Stimulated activated CD4-positive, alpha-beta T cell treated with anti-CD3 and anti-CD28 coated beads, Interleukin-15, amount 100 ng/mL, for 48 hours (primary cell): ENCODE measurements at places on chromosomes 3 and 15.
A peak's percentile ranks its signal among the peaks of the same experiment; 100 is the strongest.

DNA sequence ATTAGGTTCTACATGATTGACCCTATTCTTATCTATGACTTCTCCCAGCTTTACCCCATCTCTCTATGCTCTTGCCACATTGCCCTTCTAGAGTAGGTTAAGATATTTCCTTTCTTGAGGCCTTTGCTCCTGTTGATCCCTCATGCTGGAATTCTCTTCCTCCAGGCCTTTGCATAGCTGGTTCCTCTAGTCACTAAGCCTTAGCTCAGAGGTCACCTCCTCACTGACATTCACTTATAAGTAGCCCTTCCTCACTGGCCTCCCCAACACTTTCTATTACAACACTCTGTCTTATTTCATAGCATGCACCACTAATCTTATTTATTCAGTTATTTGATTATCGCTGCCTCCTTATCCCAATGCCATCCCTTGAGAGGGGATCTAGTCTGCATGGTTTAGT lies 228.4 kb upstream of the COL8A1 start:
- DNase-seq: no peak

- DNase-seq: no peak
Measured at GRCh38 chr15:39310633-39311032, 270.2 kb upstream of the THBS1 start.

DNA sequence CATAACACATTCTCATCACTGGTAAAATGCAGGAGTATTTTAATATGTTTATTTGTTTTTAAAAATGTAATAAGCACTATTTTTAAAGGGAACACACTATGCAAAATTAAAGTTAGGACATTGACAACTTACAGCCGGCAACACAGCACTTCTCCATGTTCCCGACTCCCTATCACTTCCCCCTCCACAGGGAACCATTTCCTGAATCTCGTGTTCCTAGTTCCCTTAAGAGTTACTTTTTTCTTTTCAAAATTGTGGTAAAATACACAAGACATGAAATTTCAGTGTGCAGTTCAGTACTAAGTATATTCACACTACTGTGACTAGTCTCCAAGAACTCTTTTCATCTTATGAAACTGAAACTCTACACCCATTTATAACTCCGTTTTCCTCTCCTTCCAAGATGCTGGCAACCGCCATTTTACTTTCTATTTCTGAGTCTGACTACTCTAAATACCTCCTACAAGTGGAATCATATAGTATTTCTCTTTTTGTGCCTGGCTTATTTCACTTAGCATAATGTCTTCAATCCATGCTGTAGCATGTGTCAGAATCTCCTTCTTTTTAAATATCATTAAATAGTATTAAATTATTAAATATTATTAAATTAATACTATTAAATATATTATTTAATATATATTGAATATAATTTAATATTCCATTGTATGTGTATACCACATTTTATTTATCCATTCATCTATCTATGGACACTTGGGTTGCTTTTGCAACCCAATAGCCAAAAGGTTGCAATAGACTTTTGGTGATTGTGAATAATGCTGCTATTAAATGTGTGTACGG lies 25.9 kb upstream of the UBE2Q2 start:
- no peak for DNase-seq

GRCh38 chr3:162847511-162847910 lies 1350.9 kb downstream of the OTOL1 start:
- DNase-seq: no peak

- no peak for DNase-seq
Measured at GRCh38 chr15:82186719-82187406, 75.7 kb downstream of the EFL1 start.

GRCh38 chr3:58994746-58995330 lies 55.0 kb downstream of the CFAP20DC start:
- DNase-seq: peak; percentile 4

GRCh38 chr3:18030371-18030870 lies 288.0 kb upstream of the TBC1D5 start:
- no peak for DNase-seq

GRCh38 chr3:120615847-120616609 lies 19.9 kb downstream of the NDUFB4 start:
- no peak for DNase-seq

- no peak for DNase-seq
Measured at GRCh38 chr3:102471491-102471890, 36.7 kb downstream of the ZPLD1 start.

- DNase-seq: no peak
Measured at GRCh38 chr3:58565621-58566397, 11.4 kb downstream of the FAM107A start.

- no peak for DNase-seq
Measured at GRCh38 chr3:179005213-179005612, 66.4 kb downstream of the ZMAT3 start.

- no peak for DNase-seq
Measured at GRCh38 chr15:65926899-65927298, 57.6 kb downstream of the RAB11A start.

GRCh38 chr15:28986108-28986507 lies 100.3 kb downstream of the APBA2 start:
- DNase-seq: no peak

DNA sequence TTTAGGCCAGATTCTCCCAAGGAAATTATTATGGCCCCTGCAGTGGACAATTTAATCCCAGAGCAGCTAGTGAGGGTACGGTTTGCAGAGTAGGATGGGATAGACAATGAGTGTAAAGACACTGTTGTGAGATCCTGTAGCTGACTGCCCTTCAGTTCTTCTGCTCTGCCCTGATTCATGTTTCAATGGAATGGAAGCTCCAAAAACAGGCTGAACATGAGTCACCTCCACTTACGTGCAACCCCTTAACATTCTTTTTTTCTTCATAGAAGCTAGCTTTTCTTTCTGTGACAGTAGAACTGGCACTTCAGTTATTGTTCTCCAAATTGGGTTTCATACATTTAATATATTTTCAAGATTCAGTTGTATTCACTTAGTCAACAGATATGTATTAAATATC lies 32.1 kb downstream of the CLDN18 start:
- no peak for DNase-seq

DNA sequence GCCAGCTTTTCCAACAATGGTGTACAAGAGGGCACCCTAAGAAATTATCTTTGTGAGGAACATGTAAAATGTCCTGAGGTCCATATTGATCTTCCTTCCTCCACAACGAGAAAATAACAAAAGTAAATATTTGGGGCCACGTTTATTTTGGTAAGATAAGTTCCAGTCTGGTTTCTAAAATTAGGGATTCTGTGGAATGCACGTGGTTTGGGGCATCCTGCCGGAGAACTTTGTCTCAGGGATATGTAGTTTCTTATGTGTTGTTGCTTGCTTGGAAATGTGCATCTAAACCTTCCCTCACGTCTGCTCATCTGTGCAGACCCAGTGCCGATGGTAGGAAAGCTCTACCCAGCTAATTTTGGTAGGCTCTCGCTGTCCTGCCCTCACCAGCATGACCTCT lies 62.8 kb downstream of the CTDSPL start:
- no peak for DNase-seq
